ENCODE measurements at places on chromosomes 16 and 17.

DNA sequence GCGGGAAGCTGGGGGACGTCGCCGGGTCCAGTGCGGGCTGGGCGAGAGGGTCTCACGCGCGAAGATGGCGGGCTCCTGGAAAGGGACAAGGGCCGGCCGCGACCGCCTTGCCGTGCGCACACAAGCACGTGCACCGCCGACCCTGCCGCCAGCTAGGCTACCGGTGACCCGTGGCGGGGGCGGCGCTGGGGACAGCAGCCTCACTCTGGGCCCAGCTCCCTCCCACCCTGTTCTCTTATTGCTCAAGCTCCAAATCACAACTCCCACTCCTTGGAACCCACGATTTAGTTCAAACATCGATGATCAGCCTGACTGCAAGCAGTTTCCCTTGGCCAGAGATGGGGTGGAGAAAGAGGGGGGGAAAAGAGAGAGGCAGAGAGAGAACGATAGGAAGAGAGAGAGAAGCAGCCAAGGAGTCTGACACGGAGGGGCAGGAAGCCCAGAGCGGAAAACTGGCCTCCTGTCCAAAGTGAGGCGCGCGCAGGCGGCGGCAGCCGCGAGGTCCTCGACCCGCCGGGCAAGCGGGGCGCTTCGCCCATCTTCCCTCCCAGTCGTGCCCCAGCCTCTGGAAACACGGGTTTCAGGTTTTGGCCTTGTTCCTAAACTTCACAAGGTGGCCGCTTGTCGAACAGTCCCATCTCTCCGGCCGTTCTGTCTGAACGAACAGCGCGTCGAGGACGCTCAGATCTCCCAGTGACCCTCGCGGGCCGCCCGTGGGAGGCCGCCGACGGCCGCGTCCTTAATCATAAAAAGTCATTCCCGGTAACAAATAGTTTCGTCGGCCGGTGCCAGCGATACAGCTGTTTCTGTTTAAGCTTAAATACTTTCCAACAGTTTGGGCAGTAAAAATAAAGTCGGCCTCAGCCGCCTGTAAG is 1.7 kb upstream of the CBX8 start:
- no peak for DNase-seq

DNA sequence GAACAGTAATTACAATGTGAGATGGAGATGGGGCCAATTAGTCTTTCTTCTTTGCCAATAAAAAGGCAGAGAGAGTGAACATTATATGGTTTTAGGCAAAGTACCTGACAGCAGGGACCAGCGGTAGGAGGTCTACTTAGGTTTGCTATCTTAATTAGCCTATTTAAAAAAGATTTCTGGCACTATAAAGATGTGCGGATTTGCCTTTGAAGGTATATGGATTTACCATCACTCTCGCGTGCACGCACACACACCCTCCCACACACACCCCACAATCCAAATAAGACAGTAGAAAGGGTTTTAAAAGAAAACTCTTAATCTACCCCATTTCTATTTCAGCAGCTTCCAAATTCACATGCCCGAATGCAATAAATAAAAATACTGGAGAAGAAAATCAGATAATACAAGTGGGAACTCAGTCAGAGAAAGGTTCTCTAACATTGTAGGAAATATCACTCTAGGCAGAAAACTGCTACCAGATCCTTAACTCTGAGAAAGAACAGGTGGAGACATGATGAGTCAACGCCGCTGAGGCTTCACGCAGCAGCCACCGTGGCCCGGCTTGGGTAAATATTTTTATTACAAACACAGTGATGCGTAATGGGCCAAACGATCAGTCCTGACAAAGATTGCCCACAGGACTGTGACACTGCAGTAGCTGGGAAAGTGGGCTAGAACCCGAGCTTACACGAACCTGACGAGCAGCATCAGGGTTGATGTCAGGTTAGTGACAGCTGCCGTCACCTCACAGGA is 66.6 kb upstream of the AXIN2 start:
- DNase-seq, result no peak

DNA sequence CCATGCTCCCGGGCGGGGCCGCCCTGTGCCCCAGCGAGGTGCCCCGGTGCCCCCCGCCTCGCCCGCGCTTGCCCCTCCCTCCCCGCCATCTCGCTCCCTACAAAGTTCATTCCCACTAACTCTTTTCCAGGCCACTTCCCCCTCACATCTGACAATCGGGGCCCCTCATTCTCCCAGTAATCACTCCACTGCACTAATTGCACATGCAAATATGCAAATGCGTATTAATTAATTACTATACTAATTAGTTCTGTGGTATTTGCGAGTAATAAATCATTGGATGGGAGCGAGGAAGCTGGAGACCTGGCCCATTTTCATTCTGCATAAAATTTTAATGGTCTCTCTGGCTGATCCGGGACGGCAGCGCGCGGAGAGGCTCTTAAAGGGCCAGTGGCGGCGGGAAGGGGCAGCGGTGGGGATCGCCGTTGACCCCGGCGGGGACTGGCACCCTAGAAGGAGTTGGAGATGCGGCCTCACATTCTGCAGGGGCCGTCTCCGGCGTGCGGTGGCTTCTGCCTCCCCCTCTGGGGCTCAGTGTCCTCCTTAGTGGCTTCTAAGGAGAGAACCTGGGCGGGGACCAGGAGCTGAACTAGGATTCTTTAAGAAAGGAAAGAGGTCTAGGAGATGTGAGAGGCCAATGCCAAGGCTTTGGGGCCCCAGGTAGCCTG is 8.4 kb upstream of the PPP1R1B start:
- no peak for DNase-seq

GRCh38 chr17:78399693-78400144 is 21.3 kb downstream of the PGS1 start:
- no peak for DNase-seq

DNA sequence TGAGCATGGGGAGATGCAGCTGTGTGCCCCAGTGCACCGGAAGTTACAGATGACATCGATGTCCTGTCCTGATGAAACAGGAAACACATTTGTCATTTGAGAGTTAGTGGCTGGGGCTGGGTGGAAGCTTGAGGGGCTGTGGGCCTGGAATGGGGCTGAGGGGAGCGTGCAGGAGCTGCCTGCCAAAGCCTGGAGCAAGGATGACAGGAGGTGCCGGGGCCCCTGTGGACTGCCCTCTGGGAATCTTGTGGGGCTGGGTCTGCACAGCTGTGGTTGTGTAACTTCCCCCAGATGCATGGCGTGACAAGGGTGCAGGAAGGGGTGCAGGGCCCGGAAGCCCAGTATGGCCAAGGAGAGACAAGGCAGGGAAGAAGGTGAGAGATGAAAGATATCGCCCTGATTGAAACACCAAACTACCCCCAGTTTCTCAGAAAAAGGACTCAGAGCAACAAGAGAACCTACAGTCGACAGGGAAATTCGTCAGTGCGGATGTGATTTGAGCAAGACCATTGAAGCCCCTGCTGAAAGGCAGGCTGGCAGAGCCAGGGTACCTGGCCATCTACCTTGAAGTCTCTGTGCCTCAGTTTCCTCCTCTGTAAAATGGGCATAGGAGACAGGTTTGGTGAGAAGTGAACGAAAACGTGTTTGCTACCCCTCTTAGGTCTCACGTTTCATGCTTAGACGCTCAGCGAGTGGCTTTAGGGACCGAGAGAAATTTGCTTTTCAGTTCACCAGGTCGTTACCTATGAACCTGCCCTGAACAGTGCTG is 8.8 kb downstream of the MMP25 start:
- no peak for DNase-seq

Measured in GM19239 (cell line).